Activated CD4-positive, alpha-beta T cell treated with anti-CD3 and anti-CD28 coated beads for 4 hours (primary cell): ENCODE measurements at places on chromosomes 1 and 21.

- DNase-seq: no peak
These were observed 9.0 kb upstream of the KCTD3 start for GRCh38 chr1:215557992-215558626.

DNA sequence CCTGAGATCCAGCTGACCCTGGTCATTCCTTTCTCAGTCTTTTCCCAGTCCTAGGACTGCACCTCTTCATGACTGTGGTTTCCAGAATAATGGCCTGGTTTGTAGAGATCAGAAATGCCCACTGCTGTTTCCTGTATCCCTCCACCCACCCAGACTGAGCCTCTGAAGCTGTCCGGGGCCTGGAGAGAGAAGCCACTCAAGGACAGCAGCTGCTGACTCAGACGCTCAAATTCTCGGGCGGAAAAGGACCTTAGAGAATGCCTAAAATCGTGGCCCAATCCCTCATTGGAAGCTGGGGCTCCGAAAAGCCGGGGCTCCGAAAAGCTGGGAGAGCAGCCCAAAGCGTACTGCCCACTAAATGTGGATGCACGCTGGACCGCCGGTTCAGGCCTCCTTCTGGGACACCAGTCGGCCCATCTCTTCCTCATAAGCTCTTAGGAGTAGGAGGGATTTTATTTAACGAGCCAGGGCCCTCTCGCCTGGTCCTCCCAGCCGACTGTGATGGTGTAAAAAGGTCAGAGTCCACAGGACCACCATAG is 7.8 kb upstream of the GPR61 start:
- no peak for DNase-seq

DNA sequence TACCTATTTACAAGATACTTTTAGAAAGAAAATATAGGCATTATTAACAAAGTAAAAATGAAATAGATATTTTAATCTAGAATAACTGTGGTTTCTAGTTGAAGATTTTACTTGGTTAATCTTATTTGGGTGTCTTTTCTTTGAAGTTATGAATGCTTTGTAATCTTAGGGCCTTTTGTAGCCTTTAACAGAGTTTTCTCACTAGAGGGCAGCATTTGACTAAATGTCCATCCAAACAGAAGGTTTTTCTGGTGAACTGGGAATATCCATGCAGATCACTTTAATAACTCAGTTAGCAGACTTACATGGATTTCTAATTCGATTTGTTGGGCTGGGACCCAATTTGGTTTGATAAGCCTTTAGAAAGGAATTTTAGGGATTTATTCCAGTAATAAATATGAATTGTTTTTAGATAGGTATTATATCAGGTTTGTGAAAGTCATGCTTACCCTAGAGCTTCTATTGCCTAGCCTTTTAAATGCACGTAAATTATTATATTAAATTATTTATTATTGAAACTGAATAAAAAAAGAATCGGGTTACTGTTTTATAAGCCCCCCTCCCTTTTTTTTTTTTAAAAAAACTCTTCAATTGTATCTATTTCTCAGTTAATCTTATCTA is 119.7 kb downstream of the ZNF326 start:
- DNase-seq: no peak

DNA sequence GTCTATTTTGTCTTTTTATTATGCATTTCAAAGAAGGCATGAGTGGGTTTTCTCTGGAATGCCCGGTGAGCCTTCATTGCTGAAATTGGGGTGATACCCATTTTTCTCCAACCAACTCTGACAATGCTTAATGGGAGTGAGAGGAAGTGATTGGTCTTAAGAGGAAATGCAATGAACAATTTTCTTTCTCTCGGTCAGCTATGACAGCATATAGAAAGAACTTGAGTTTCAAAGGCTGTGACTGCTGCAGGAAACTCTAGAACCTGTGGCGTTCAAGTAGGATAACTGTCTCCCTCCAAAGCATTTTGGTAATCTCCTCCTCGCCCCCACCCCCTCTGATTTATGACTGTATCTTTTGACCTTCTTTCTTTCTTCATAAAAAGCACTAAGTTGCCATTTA is 155.9 kb downstream of the LYPLAL1 start:
- no peak for DNase-seq

DNA sequence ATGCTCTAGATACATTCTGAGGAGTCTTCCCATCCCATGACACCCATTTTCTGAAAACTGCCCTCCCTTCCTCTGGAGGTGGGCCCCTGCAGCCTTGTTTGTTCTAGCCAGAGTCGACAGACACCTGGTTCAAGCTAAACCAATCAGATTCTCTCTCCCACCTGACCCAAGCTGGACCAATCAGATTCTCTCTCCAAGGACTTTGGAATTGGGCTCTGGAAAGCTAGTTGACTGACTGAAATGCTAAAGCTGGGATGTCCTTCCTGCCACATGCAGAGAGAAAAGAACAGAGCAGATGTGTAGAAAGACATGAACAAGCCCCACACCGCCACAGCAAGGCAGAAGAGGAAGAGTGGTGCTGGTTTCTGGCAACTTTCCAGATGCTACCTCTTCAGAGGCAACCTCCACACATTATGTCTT is 24.6 kb downstream of the ASAP3 start:
- DNase-seq: no peak

DNA sequence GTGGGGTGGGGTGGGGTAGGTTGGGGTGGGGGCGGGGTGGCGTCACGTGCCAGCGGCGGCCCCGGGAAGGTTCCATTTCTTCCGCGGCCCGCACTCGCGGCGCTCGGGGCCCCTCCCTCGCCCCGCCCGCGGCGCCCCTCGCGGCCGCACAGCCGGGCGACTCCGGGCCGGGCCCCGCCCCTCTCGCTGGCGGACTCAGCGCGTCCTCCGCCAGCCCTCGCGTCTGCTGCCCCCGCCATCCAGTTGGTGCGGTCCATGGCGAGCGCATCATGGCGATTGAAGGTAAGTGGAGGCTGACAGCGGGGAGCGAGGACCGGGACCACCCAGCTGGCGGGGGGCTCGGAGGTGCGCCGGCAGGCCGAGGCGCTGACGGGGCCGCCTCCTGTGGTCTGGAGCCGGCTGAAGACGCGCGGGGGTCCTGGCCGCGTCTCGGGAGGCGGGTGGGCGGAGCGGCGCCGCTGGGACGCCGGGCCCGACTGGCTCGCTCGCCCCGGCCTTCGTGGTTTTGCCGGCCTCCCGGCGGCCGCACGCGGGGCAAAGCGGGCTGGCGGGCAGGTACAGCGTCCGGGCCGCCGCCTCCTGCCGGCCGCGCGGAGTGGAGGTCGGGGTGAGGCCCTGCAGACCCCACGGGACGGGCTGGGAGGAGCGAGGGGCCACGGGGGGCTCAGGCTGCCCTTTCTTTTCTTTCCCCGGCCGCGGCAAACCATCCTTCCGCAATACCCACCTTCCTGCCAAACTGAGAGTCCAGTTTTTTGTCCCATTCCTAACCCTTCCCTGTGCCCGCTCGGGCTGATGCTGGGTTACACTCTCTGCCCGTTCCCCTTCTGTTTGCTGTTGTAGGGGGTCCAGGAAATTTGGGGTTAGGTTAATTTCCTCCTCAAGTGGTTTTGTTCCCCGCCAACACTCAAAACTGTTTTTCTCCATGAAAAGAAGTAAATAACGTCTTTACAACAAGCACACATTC is at the start of gene SYT14:
Gene SYT14 (plus strand): TSS at position 222 of the 964 bp plus-strand sequence. CDS start 48 bp downstream, at position 270.
- no peak for DNase-seq

DNA sequence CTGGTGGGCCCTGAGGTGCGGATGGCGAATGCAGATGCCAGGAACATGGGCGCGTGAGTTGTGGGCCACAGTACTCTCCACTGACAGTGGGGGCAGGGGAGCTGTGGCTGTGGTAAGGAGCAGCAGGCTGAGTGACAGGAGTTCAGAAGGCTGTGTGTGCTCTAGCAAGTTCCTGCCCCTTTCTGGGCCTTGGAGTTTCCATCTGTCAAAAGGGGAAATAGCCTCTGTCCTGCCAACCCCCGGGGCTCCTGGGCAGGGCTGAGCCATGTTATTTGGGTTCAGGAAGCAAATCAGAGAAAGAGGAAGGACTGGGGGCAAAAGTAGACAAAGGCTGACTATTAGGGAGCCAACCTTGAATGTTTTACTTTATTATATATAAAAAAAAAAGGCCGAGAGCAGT is 19.5 kb upstream of the MFN2 start:
- no peak for DNase-seq
